ENCODE measurements at places on chromosomes 7 and 10.
A peak's percentile ranks its signal among the peaks of the same experiment; 100 is the strongest.

DNA sequence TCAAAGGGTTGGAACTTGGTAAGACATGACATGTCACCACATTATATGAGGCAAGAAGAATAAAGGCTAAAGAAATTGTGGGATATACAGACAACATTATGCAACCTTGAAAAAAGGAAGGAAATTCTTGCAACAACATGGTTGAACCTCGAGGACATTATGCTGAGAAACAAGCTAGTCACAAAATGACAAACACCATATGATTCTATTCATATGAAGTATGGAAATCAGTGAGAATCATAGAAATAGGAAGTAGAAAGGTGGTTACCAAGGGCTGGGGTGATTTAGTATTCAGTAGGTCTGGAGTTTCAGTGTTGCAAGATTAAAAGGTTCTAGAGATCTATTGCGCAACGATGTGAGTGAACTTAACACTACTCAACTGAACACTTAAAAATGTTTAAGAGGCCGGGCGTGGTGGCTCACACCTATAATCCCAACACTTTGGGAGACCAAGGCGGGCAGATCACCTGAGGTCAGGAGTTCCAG is 126.9 kb upstream of the TBX20 start:
- no peak for DNase-seq

GRCh38 chr10:32412499-32412853 is 33.5 kb upstream of the CCDC7 start:
- DNase-seq: no peak

DNA sequence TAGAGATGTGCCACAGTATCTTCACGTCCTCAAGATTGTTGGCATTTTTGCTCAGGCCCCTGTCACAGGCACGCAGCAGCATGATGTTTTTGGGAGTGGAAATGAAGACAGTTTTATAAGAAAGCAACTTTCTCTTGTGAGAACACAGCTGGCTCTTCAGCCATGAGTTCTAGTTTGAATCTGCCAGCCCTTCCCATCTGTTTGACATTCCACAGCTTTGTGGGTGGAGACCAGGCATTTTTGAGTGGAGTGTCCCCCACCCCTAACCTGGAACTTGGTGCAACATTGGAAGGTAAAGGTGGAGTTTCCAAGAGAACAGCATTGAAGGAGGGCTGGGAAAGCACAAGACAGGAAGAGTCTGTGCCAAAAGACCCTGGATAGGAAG is 253.1 kb upstream of the IGFBP3 start:
- DNase-seq: no peak

- DNase-seq: peak; percentile 36
These were observed 2.9 kb upstream of the NKX6-2 start for GRCh38 chr10:132788831-132789219.

DNA sequence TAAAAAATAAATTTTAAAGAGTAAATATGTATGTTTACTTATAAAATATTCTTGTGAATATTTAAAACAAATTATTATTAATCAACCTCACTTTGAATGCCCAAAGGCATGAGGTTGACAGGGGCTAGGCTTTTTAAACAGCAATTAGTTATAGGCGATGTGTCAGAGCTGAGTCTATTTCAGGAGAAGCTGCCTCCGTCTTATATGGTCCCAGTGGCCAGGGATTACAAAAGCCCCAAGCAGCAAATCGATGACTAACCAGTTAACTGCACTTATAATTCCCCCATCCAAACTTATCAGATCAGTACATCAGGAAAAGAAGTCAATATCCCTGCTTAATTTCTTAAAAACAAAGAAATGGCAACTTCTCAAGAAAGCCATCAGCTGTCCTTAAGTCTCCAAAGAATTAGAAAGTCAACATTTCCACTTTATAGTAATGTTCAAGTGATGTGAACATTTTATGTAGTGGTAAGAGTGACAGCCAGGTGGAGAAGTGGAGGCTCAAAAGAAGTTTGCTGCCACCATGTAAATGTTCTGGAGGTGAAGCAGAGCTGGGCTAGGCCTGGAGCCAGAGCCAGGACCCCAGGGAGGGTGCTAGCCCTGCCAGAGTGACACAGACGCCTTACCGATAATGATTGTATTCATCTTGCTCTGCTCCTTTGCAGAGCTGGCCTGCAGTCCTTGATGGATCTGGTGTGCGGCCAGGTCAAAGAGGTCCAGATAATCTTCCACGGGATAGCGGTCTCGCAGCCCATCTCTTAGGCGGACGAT is 51.5 kb downstream of the CHST15 start:
- DNase-seq: no peak

- DNase-seq: no peak
These were observed 85.6 kb downstream of the PRKG1 start for GRCh38 chr10:51159841-51160240.

DNA sequence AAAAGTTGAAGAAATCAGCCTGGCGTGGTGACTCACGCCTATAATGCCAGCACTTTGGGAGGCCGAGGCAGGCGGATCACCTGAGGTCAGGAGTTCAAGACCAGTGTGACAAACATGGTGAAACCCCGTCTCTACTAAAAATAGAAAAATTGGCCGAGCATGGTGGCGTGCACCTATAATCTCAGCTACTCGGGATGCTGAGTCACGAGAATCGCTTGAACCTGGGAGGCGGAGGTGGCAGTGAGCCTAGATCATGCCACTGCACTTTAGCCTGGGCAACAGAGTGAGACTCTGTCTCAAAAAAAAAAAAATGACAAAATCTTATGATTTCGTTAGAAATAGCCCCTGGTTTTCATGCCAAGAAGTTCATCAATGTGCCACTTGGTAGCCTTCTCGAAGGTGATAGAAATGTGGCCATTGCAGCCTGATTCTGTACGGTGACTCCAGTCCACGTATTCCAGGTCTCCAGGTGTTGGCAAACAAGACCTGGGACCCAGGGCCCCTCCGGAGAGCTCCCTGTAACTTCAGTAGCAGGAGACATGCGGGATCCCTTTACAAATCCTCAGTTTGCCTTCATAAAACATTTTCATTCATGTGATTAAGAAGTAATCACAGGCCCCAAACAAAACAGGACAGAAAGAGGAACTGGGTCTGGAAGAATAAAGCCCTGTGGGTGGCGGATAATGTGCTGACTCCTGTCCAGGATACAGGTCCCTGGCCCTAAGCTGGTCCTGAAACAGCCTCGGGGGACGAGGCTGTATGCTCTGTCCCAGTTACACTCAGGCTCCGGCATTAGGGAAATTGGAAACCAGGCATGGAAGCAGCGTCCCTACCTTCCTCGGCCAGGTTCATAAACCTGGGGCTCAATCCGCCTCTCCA is 207.3 kb upstream of the SH2B2 start:
- DNase-seq: no peak

- no peak for DNase-seq
These were observed 817.6 kb downstream of the TNS3 start for GRCh38 chr7:46764100-46764936.

DNA sequence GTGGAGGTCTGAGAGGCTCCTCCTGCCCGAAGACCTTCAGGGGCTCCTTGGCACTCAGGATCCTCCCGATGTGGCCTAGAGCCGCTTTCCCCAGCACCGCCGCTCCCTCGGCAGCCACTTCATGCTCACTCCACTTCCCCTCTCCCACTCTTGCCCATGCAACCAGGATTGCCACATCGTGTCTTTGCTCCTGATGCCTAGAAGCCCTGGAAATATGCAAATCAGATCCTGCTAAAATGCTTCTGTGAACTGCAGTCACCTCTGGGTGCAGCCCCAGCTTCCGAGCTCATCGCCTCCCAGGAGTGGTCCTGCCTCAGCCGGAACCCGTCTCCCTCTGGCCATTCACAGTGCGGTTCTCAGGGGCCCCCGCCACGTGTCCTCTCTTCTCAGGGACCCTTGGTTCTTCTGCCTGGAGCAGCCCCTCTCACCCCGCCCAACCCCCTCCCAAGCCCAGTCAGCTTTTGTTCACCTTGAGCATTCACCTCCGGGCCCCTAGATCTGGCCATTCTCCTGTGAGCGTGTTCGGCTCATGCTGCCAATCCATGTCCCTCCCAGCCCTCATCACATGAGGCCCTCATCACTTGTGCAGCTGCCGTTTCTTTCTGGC is 175.5 kb downstream of the ADARB2 start:
- no peak for DNase-seq

DNA sequence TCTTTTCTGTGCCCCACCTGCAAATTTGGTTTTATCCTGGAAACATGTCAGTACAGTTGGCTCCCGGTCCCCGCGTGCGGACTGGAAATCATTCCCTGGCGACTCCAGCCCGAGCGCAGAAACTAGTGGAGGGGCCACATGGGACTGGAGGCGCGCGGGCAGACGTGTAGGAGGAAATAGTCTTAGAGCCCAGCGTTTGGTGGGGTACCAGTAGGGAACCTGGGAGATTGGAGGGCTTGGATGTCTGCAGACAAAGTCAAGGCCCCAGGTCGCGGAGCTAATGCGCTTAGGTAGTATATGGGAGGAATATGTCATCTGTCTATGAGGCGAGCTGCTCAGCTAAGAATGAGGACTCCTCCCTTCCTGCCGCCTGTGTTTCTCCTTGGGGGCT is 1.3 kb downstream of the GALNT17 start:
- DNase-seq: no peak

- DNase-seq: peak; percentile 42
These were observed 10.9 kb upstream of the CHRM2 start for GRCh38 chr7:136857573-136857972.

- no peak for DNase-seq
These were observed 85.3 kb upstream of the DIP2C start for GRCh38 chr10:774661-775244.

GRCh38 chr7:22885797-22886261 is 63.2 kb upstream of the TOMM7 start:
- no peak for DNase-seq

DNA sequence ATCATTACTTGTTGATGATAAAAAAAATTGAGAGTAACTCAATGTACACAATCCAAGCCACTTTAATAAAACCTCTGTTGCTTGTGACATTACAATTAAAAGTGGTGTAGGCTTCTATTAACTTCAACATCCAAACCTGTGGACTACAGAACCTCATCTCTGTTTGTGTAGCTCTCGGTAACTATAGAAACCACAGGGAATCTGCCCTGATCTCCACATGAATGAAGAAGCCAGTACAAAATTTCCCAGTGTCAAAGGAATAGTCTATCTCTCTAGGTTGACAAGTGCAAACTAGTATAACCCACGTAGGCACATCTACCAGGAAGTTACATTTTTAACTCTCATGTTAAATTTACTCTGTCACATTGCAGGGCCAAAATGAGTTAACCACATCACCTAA is 204.3 kb downstream of the CHCHD3 start:
- DNase-seq: peak; percentile 75

DNA sequence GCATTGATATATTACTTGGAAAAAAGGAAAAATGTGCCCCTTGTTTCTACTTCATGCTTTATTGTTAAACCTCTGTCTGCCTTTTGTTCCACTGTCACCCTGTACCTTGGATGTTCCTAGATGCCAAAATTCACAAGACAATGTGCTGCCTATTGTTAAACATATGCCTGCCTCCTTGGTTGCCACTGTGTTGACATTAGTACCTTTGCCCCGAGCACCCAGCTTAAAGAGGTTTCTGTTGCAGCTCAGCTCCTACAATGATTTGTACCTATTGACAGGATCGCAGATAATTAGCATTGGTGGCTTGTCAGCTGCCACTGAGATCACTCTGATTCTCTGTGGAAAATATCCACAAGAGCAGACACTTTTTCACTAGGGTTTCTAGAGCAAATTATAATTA is 188.0 kb downstream of the KCND2 start:
- peak; percentile 7 for DNase-seq

GRCh38 chr7:127619681-127620405 is 1.9 kb upstream of the PAX4 start:
- peak; percentile 93 for DNase-seq

DNA sequence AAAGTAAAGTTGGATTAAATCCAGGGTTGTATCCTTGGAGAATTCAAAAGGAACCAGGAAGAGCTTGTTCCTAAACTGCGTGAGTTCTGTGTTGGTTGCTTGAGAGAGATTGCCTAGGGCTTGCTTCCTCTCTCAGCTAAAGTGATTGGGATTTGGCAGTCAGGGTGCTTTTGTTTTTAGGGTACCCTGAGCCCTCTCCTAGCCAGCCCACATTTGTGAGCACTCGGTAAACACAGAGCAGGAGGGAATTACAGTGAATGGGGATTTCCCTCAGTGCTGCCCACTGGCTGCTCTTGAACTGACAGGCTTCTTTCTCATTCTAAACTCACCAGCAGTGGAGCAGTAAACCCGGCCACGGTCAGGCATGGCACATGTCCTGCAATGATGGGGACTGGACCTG is 146.9 kb downstream of the TPST1 start:
- DNase-seq: no peak

DNA sequence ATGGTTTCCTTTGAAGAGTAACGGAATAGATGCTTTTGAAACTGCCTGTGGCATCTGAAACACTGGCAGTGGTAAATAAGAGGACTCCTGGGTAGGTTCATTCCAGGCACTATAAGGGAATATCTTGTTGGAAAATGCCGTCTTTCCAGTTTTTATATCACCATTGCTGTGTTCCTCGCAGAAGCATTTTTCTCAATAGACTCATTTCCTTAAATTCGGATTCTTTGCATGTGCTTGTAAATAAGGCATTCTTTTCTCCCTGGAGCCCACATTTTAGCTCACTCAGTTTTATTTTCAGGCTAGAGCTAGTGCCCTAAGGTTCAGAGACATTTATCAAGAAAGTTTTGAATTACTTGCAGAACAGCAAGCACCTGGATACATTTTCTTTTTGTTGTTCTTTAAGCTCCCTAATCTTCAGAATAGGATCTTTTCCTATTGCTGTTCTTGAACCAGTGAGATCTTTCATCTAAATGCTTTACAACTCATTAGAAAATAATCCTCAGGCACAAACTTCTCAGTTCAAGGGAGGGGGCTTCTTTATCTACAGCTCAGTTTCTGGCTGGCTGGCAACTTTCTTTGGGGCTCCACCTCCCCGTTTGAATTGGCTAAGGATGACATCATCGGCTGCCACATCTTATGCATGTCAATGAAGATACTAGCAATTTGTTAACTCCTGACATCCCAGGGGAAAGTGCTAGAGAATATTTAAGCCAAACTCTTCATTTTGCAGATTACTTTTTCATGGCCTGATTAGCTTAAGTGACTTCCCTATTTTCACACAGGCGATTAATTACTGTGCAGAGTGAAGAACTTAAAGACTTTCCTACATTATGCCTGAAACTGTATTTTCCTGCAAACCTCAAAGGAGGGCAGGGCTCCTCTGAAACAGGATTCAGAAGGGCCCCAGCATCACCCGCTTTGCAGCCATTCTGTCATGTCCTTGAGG is 133.7 kb upstream of the RSU1 start:
- peak; percentile 97 for DNase-seq

Measured in mesendoderm (in vitro differentiated cells).